ENCODE measurements at places on chromosomes 2 and 18.

DNA sequence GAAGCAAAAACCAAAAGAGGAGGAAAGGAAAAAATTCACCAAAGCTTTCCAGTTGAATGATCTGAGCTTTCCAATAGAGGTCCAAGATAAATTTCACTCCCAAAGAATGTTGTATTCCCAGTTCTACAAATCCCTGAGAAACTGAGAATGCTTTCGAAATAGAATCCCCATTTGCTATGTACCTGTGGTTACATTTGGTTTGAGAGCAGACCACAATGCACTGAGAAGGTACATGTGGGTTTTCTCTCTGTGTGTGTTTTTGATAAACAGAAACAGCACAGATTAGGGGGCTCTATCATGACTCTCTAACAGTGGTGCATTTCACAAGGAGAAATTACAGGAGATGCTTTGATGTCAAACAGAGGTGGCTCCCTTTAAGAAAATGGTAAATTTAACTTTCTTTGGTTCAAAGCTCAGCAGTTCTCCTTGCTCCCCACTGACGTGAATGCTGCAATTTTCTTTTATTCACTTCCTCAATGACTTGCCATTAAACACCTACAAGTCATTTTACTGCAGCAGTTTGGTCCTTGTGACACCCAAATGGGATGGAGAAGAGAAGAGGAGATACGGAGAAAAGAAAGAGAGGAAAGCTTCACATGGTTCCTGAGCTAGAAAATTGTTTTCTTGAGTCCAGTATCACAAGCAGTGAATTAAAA, 108.7 kb downstream of the EPHA4 start:
- DNase-seq: no peak

- DNase-seq: peak; percentile 65
Measured at GRCh38 chr2:202588647-202589581, 45.9 kb upstream of the FAM117B start.

DNA sequence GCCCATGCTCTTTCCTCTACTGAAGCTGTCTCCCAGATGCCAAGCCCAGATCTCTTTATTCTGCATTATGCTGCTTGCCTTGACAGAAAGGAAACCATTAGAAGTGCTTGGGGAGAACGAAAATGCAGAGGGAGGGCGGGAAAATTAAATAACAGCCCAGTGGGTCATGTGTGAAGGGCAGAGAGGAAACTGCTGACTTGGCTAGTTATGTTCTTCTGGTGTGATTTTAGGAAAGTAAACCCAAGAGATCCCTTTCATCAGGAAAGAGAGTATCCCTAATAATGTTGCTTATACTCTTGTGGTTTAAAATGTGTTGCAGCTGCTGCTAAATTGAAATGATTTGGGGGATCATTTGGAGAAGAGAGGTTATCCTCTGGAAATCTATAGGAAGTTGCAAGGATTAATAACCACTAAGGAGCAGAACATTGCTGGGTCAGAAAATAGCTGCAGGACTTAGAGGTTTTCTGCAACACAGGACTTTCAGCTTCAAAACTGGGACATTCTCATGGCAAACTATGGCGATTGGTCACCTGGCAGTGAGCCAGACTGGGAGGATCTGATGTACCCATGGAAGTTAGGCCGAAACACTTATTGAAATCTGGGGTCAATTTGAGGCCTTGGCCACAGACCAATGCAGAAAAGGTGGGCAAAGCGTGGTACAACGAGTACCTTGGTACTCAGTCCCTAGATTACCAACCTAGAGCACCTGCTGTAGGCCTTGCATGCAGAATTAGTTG, 172.2 kb downstream of the TMEM247 start:
- no peak for DNase-seq

GRCh38 chr2:101500860-101501259, 25.9 kb upstream of the RFX8 start:
- DNase-seq: no peak

DNA sequence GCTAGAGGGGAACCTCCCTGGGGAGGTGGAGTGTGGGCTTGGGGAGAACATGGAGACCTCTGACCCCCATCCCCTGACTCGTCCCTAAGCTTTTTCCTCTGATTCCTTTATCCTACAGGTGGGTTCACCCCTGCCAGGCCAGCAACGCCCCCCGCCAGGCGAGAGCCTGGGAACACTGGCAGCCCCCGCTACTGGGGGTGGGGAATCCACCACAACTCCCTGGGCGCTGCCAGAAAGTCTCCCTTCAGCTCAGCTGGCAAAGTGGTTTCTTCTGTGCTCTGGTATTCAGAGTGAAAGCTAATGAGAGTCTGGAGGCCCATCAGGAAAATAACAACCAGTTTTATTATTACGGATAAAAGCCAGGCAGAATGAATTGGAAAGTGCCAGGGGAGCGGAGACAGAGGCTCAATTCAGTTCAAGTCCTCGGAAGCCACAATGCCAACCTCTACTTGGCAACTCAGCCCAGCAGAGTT, 2.8 kb downstream of the DIPK1C start:
- DNase-seq: no peak

DNA sequence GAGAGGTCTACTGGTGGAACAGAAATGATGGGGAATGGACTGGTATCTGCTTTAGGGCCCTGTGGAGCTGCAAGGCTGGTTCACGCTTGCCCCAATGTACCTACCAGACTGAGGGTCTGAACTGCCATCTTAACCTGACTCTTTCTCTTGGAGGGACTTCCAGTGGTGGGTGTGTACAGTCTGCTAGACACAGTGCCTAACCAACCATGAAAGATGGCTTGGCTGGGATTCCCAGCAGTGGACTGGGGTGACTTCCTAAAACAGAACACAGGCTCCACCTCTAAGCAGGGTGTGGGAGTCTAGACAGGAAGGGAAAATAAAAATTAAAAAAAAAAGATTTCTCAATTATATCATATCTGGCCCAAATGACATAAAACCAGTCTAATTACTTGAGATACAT, 25.5 kb upstream of the MYO3B start:
- DNase-seq: no peak

DNA sequence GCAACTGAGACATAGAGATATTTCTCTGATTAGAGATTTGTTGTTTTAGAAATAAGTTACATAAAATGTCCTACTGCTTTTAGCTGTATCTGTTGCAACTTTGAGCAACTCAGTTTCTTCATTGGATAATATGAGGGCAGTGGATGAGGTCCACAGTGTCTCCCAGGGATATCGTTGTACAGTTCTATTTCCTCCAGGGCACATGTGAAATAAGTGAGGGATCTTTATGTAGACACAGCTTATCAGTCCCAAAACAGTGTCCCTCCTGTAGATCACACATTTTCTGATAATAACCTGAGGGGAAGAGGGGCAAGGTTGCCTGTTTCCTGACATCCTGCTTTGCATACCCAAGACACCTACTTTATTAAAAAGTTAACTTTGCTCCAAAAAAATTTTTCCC, 1231.2 kb upstream of the ZEB2 start:
- no peak for DNase-seq

GRCh38 chr2:212979799-212980198, 171.6 kb downstream of the IKZF2 start:
- DNase-seq: no peak

DNA sequence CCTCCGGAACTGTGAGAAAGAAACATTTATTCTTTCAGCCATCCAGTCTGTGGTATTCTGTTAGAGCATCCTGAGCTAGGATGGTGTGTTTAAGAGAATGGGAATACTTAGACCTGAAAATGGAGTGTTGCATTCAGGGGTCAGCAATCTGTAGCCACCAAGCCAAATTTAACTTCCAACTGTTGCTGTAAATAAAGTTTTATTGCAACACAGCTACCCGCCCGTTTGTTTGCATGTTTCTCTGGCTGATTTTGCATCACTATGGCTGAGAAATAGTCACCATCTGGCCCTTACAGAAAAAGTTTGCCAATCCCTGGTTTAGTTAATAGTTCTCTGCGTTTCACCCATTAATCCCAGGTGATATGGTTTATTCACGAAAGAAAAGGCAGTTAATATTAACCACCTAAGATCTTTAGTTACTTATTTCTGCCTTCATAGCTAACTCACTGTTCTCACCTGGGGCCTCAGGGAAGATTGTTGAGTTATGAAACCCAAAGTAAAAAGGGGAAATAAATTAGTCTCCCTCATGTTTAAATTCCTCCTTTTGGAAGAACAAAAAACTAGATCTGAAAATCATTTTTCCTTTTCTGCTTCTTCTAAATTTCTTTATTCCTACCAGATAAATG, 9.5 kb upstream of the CYS1 start:
- DNase-seq: no peak

- no peak for DNase-seq
Measured at GRCh38 chr2:129798301-129798581, 181.2 kb upstream of the RAB6C start.

- no peak for DNase-seq
Measured at GRCh38 chr2:217714287-217714751, 288.5 kb downstream of the TNS1 start.

DNA sequence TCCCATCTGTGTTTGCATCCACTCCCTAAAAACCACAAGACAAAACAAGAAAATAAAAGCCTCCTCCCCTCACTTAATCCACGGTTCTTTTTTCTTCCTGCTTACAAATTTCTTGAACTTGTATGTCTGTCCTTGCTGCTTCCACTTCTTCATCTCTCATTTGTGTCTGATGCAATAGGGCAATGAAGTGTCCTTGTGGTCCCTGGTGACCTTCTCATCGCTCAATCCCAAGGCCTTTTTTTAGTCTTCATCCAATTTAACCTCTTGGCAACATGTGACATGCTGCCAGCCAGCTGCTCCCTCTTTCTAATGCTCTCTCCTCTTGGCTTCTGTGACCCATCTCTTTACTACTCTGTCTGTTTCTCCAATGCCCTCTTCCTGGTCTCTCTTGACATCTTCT, 87.6 kb downstream of the SEMA4F start:
- DNase-seq: no peak

- no peak for DNase-seq
Measured at GRCh38 chr2:12678186-12678585, 38.5 kb upstream of the TRIB2 start.

DNA sequence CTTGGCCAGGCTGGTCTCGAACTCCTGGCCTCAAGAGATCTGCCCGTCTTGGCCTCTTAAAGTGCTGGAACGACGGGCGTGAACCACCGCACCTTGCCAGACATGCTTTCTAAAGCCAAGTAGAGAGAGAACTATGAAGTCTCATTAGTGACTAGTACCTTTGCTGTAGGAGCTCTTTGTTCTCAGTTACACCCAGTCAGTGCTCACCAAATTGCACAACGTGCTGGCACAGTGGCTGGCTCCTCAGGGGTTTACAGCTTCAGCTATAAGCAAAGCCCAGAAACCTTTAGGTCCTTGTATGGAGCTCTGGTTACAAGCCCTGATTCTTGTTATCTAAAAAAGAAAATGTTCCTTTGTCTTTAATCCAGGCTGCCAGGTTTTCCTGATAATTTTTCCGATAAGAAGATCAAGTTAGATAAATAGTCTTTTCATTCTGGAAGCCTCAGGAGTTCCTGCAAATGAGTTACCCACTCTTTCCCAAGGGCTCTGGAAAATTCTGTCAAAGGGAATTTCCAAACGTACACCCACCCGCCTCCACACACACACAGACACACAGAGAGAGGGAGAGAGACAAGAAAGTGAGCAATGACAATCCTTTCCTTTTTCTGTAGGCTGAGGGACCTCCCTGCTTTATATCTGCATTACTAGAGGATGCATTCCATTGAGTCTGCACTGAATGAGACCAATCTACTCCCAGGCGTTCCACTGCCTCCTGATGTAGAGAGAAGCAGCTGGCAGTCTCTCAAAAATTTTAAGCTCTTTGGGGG, 100.2 kb upstream of the CSRNP3 start:
- DNase-seq: no peak

DNA sequence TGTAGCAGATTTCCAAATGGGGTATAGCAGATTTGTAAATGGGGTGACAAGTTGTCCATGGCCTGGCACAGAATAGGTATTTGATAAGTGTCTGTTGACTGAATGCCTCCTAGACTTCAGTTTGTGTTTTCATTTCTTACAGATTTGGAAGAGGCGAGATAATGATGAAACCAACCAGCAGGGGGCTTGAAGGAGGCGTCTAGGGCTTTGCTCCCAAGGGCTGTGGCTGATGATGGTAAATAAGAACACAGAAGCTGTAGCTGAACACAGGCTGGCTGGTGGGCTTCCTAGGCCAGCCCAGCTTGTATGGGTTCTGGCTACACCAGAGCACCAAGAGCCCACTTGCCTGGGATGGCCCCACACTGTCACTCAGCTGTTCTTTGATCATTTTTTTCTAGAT, 19.4 kb downstream of the SFTPB start:
- DNase-seq: no peak

DNA sequence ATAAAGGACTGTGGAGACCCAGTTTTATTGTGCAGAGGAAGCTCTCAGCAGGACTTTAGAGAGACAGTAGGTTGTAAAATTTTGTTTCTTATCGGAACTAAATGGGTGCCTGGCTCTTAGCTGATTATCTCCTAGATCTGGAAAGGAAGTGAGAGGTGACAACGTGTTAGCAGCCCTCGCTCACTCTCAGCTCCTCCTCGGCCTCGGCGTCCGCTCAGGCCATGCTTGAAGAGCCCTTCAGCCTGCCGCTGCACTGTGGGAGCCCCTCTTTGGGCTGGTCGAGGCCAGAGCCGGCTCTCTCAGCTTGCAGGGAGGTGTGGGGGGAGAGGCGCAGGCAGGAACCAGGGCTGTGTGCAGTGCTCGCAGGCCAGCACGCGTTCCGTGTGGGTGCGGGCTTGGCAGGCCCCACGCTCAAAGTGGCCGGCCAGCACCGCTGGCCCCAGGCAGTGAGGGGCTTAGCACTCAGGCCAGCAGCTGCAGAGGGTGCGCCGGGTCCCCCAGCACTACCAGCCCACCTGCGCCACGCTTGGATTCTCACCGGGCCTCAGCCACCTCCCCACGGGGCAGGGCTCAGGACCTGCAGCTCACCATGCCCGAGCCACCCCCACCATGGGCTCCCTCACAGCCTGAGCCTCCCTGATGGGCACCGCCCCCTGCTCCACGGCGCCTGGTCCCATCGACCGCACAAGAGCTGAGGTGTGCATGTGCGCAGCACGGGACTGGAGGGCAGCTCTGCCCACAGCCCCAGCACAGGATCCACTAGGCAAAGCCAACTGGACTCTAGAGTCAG, 4.6 kb upstream of the MFF start:
- DNase-seq: no peak

- DNase-seq: no peak
Measured at GRCh38 chr2:234026693-234027254, 23.7 kb upstream of the SPP2 start.

All from activated CD8-positive, alpha-beta memory T cell treated with anti-CD3 and anti-CD28 coated beads, Interleukin-2, amount 50 U/mL, for 4 hours (primary cell).